Activated CD4-positive, alpha-beta T cell treated with anti-CD3 and anti-CD28 coated beads, Interleukin-2, amount 50 U/mL, for 24 hours (primary cell): ENCODE measurements at places on chromosomes 3 and 15.
A peak's percentile ranks its signal among the peaks of the same experiment; 100 is the strongest.

- no peak for DNase-seq
Measured at GRCh38 chr3:140850210-140850955, 91.3 kb upstream of the SLC25A36 start.

DNA sequence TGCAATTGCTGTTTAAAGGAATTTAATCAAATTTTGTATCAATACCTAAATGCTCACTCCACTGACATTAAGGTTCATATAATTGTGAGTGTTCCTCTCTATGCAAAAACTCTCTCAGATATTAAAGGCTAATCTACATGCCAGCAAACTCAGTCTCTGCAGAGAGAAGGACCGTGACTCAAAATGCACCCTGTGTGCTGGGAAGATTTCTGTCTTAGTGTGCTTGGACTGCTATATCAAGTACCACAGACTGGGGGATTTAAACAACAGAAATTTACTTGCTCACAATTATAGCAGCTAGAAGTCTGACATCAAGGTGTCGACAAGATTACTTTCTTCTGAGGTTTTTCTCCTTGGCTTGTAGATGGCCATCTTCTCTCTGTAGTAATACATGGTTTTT lies 18.6 kb upstream of the PFN2 start:
- no peak for DNase-seq

GRCh38 chr15:48178648-48178931 lies 495 bp upstream of the MYEF2 start:
- DNase-seq: no peak

DNA sequence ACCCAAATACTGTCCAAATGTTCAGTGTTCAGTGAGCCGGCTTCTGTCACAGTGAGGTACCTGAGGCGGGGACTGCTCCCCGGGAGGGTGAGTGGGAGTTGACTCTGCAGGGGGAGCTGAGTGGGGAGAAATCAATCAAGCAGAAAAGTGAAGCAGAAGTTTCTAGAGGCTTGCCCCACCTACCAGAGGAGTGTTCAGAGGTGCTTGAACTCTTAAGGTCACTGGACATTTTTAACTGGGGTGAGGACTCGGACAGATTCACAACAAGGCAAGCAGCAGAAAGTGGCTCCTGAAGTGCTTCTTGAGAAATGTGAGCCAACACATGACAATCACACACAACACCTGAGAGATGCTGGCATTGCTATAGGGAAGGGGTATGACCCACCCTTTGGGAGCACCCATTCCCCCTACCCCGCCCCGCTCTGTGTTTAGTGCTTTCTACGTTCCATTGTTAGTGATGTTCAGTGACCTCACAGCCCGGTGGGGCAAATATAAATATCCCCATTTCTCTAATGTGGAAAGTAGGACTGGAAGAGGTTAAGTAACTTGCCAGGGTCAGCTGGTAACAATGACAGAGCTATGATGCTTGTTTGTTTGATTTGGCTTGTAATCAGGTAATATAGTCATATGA lies 48.6 kb upstream of the AKAP13 start:
- DNase-seq: no peak

- no peak for DNase-seq
Measured at GRCh38 chr3:153767601-153768560, 353.3 kb upstream of the ARHGEF26 start.

- DNase-seq: no peak
Measured at GRCh38 chr3:126858887-126859286, 124.0 kb upstream of the PLXNA1 start.

GRCh38 chr3:171944118-171945016 lies 95.0 kb upstream of the FNDC3B start:
- no peak for DNase-seq

GRCh38 chr3:89584398-89584797 lies 477.0 kb downstream of the EPHA3 start:
- no peak for DNase-seq

GRCh38 chr3:66856533-66856932 lies 141.6 kb upstream of the KBTBD8 start:
- no peak for DNase-seq

- DNase-seq: peak; percentile 3
Measured at GRCh38 chr15:101652786-101653430, 727 bp upstream of the TM2D3 start.

- DNase-seq: no peak
Measured at GRCh38 chr3:151864423-151865101, 8.9 kb upstream of the SUCNR1 start.

DNA sequence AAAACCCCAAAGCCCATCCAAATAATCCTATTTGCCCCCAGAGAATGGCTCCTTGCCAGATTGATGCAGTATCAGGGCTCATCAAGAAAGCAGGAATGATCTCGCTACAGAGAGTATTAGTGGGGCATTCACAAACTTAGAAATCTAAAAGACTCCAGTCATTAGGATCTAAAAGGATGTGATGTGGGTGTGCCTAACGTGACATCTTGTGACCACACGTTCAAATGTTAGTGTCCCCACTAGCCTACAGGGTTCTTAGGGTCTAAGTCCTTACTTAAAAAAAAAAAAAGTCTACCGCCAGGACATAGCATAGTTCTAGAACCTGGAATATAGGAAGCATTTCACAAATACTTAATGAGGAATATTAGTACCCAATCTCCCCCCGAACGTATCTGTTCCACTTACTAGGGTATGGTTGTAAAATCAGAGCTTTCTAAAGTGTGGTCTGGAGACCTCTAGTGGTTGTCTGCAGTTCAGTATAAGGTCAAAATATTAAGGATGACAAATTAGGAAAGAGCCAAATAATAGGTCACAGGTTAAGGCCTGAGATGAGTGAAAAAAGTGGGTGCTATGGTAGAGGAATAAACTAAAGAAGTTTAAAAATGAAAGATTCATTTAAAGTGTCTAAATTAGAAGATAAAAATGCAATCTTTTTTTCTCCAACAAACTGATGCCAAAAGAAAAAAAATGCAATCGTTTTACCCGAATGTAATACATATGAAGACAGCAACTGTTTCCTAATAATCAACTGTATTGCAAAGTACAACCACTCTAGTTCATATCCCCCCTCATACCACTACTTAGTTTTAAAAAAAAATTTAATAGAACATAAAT lies 4.2 kb upstream of the CHRM5 start:
- no peak for DNase-seq

GRCh38 chr15:78977591-78978347 lies 32.9 kb upstream of the CTSH start:
- DNase-seq: no peak

GRCh38 chr3:156818273-156818651 lies 7.9 kb upstream of the LEKR1 start:
- no peak for DNase-seq

DNA sequence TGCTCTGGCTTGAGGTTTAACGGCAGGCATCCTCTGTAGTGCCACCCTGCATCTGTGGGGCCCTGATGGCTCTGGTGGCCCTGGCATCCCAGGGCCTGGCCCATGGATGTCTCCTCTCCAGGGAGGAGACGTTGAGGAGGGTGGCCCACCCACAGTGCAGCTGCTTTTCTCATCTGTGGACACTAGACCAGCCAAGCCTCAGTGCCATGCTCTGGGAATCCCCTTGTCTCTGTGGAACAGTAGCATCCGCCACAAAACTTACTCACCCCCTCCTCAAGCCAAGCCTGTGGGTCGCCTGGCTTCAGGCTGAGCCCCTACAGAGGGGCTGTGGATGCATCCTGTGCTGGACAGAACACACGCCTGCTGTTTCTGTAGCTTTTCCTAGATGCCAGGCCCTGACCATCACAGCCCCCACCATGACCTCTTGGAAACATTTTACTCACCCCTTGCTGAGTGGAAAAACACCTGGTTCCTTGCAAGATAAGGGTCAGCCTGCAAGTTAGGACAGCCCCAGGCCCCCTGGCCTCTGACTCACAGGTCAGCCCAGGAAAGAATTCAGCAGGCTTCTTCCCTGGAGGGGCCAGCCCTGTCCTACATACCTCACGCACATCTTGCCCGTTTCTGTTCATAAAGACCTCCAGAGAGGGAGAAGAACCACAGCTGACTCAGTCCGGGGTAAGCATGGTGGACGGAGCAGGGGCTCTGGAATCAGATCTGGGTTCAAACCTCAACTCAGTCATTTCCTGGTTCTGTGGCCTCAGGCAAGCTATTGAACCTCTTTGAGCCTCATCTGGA lies 19.0 kb downstream of the PAK6 start:
- no peak for DNase-seq

DNA sequence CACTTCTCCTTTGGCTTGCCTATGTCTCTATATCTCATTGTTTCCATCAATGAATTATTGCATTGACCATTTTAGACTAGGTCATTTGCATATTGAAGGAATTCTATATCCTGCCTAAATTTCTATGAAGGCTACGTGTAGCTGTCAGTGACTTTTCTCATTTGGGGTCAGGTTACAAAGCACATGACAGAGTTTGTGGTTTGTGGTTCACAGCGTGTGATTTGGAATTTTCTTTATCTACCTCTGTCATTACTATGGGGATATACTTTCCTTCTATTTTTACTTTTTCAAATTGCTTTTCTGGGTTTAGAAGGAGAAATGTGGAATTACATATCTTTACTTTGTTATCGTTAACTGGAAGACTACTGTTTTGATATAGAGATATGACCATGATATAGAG lies 317.3 kb upstream of the CFAP20DC start:
- no peak for DNase-seq

GRCh38 chr3:20043396-20043795 lies 3.1 kb downstream of the KAT2B start:
- DNase-seq: no peak
